ENCODE measurements at places on chromosomes 3 and 15.

DNA sequence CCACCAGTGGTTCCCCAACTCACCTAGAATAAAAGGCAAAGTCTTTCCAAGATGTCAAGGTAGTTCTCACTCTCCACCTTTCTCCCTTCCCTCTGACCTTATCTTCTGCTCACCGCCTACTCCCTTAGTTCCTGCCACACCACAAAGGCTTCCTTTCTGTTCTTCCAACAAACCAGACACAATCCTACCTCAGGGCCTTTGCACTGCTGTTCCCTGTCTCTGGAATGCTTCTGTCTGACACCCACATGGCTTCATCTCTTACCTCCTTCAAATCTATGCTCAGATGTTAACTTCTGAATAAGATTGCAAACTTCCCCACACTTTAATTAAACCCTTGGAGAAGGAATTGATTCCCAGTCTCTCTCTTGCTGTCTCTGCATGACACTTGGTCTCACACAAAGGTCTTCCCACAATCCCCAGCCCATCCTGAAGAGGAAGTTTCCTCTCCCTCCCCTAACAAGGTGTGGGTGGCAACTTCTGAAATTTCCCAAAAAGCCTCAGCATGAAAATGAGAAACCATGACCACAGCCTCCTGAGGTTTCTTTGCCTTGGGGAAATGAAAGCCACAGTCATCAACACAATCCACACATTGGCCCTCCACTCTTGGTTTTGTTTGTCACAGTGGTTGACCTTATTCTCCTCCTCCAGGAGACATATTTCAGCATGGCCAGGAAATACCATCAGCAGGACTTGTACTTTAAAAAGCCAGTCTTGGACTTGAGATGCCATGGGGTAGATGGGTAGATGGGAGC, 3.0 kb upstream of the RYK start:
- no peak for DNase-seq

DNA sequence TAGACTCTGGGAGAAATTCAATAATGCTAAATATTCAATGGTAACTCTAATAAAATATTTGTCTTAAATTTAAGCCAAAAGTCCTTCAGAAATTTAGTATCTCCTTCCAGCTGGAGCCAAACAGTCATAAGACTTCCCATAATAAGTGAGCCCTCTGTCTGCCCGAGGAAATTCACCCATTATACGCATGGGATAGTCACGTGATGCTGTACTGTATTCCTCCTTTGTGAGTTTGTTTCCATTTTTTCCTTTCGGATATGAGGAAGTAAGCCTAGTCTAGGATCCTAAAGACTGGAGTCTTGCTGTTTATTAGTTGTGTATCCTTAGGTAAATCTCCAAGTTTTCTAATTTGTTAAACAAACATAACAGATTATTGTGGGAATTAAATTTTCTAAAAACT, 110.4 kb upstream of the PLAAT1 start:
- no peak for DNase-seq

- DNase-seq: no peak
Measured at GRCh38 chr15:69524296-69524695, 71.7 kb downstream of the RPLP1 start.

- no peak for DNase-seq
Measured at GRCh38 chr3:155548195-155548594, 196.7 kb downstream of the PLCH1 start.

GRCh38 chr3:186514296-186515002, 29.7 kb downstream of the CRYGS start:
- no peak for DNase-seq

- no peak for DNase-seq
Measured at GRCh38 chr3:172303181-172303580, 145.1 kb downstream of the GHSR start.

DNA sequence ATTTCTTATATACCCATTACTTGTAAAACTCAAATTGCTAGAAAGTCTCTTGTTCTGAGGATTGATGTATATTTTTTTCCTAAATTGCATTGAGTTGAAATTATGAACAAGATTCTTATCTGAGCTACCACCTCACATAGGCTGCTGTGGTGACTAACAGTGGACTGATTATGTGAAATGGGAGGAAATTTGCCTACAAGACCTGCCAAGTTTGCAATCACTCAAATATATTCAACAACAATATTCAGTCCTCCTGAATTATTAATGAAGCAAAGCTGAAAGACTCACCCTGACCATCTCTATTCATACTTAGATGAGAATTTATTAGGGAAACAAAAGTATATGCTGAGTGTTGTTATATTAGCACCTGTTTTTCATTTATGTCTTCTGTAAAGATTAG, 412.6 kb upstream of the SEMA6D start:
- no peak for DNase-seq

DNA sequence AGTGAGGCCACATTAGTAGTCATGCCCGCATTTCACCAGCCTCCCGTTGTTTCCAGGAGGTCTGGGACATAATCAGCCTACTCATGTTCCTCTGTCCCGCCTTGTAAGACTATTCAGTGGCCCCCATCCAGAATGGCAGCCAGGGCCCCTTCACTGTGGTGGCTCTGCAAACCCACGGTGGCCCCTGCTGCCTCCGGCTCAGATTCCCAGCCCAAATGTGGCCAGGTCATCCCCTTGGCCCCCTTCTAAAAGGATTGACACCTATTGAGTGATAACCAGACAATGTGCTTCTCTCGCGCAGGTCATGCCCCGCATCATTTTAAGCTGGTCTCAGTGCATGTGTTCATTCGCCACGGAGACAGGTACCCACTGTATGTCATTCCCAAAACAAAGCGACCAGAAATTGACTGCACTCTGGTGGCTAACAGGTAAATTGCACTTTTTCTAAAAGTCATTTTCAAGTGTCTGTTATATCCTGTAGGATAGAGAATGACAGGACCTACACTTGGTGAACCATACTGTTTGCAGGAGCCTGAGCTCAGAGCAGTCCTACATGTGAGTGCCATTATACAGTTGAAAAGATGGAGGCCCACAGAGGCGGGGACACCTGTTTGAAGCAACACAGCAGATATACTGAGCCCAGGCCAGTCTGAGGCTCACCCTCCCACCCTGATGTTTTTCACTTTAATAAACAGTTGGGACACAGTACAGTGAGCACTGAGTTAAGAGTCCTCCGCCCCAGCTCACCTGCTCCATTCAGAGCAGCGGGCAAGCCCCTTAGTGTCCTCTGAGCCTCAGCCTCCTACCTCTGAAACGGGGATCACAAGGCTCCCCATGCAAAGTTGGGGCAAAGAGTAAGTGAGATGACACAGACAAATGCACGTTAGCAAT, 47.7 kb downstream of the PXYLP1 start:
- DNase-seq: no peak

Data from stimulated activated CD4-positive, alpha-beta T cell treated with anti-CD3 and anti-CD28 coated beads, TNF-alpha, amount 100 ng/mL, for 24 hours (primary cell).